ENCODE measurements at places on chromosomes 13 and 19. TPM values are rescaled to one million over a fixed set of nuclear protein-coding genes. Genes with fewer than 3 reads are reported as not detected.

GPC5 gene
- 4.8 TPM for polyA plus RNA-seq

ZNF714 gene
- polyA plus RNA-seq, result 11.3 TPM

DNA sequence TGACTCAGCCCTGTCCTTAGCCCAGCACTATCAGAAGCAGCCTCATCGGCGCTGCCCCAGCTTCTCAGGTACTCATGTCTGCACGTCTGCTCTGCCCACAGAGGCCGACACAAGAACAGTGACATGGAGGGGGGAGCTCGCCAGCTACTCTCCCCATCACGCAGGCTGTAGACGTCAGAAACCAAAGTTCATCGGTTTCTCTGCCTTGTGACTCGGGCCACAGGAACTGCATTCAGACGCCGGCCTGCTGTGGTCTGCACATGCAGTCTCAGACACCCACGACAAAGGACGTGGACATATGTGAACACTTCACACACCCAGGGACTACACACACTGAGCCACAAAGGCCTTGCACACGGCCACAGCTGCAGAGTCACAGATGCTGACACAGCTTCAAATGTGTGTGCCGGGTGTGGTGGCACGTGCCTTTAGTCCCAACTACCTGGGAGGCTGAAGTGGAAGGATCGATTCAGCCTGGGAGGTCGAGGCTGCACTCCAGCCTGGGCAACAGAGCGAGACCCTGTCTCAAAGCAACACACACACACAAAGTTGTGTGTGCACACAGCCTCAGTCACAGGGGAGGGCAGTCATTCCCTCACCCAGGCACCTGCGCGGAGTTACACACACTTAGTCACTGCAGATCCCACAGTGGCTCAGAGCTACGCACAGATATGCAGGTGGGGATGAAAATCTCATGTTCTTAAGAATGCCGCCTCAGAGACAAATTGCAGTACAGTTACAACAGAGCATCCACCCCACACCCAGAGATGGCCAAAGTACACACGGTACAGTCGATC is 4.9 kb upstream of the ZFP36 start:
- DNase-seq, result no peak

- DNase-seq, result no peak
Measured at GRCh38 chr19:15644816-15645215, 4.1 kb downstream of the CYP4F3 start.

NCAN gene
- 0.03 TPM for polyA plus RNA-seq
